ENCODE measurements at places on chromosomes 16 and 17. TPM values are rescaled to one million over a fixed set of nuclear protein-coding genes. Genes with fewer than 3 reads are reported as not detected.

Gene SLC5A10
- 0.36 TPM for total RNA-seq

Gene KRTAP9-4
- total RNA-seq = not detected

Gene TNP2
- not detected for total RNA-seq

Gene RPUSD1
- 50.0 TPM for total RNA-seq

Gene IKZF3
- not detected for total RNA-seq

Gene NF1
- total RNA-seq = 18.5 TPM

Gene KRTAP1-1
- total RNA-seq = not detected
